NCI-H526 (cell line): ENCODE measurements at places on chromosomes 2 and 18.

- DNase-seq: no peak
These were observed 666.9 kb downstream of the XIRP2 start for GRCh38 chr2:167555098-167555720.

DNA sequence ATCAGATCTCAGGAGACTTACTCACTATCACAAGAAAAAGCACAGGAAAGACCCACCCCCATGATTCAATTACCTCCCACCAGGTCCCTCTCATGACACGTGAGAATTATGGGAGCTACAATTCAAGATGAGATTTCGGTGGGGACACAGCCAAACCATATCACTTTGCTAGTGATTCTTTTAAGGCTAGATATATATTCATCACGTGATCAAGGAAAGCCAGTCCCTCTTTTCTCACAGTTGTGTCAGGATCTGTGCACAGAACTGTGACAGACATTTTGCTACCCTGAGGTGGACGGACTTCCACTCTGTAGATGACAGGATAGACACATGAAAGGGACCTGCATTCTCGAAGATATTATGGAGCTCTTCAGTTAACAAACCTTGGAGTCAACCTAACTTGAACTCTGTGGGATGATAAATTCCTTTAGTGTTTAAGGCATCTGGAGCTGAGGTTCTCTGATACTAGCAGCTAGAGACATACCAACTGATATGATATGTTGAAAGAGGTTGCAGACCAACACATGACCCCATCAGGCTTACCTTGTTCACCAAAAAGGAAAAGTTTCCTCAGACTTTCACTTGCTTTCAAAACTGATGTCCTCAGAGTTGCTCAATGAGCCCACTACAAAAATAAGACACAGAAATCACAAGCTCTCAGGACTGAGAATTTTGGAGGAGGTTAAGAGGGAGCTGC, 66.3 kb upstream of the SCG2 start:
- DNase-seq: no peak

DNA sequence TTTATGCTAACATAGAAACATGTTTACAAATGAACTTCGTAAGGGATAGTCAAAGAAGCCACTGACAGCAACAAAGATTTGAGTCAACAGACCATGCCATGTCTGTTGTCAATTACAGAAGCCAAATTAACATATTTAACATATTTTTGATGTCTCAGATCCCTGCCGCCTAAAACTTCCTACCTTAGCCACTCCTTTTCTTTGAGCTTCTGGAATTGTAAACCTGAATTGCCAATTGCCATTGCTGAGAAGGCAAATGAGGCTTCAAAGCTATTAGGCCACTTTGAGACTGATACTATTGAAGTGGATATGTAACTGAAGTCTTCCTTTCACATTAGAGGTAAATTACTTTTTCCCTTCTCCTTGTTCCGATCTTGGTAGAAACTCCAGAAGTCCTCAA, 66.0 kb upstream of the DSEL start:
- DNase-seq: no peak

GRCh38 chr2:71102981-71103681, 26.9 kb downstream of the MCEE start:
- DNase-seq: no peak

DNA sequence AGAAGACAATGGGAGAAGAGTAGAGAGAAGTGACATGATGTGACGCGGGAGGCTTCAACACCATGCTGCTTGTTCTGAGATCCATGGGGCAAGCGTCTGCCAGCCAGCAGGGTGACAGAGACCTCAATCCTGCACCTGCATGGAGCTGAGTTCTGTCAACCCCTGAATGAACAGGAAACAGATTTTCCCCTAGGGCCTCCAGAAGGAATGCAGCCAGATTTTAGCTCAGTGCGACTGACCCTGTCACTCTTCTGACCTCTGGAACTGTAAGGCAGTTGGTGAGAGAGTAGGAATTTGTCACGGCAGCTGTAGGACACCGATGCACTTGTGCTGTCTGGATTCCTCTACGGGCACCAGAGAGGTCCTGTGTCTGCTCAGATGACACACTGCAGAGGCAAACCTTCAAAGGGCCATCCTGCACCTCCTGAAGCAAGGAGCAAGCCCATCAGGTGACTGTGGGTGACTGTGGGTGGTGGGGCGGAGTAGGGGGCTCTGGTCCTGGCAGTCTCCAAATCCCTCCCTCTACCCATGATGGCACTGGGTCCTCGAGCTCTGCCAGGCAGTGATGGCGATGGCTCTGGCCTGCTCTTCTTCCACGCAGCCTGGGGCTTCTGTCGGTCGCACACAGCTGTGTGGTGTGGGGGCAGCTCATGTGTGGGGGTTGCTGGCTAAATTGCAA, 194.3 kb upstream of the TWIST2 start:
- DNase-seq: no peak

GRCh38 chr2:217573571-217573970, 429.2 kb downstream of the TNS1 start:
- no peak for DNase-seq

DNA sequence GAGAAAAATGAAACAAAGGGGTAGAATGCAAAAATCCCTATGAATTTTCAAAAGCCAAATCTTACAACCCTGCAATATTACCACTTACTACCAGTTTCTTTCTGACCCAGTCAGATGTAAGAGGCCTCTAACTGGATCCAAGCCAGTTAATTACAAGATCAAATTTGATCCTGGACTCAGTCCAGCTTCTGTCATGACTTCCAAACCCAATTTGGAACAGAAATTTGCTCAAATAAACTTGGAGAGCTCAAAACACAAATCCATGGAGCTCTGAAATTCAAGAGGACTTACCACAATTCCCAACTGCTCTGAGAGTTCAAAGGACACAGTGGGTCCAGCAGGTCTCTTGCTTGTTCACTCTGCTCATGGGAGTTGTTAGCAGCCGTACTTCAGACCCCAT, 1271.7 kb upstream of the SLC39A10 start:
- DNase-seq: no peak

DNA sequence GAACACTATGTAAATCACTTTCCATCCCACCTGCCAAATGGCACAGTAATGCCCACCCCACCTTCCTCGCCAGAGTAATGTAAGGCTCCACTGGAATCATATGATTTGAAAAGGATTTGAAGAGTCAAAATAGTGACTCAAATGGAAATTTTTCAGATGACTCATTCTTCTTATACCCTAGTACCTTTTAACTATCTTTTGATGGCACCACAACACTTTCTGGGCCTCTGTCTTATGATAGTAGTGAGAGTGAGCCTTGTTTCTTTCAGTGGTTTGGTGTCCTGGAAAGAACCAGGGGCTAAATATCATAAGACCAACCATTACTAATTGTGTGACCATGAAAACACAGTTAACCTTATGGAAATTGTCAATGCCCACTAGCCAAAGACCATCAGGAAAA, 235.4 kb upstream of the SLC14A2 start:
- no peak for DNase-seq

GRCh38 chr2:136651456-136652010, 113.8 kb upstream of the THSD7B start:
- DNase-seq: no peak

GRCh38 chr18:50009773-50010335, 185.1 kb downstream of the MYO5B start:
- peak; percentile 82 for DNase-seq

GRCh38 chr18:34911661-34912384, 129.4 kb upstream of the MAPRE2 start:
- DNase-seq: no peak

DNA sequence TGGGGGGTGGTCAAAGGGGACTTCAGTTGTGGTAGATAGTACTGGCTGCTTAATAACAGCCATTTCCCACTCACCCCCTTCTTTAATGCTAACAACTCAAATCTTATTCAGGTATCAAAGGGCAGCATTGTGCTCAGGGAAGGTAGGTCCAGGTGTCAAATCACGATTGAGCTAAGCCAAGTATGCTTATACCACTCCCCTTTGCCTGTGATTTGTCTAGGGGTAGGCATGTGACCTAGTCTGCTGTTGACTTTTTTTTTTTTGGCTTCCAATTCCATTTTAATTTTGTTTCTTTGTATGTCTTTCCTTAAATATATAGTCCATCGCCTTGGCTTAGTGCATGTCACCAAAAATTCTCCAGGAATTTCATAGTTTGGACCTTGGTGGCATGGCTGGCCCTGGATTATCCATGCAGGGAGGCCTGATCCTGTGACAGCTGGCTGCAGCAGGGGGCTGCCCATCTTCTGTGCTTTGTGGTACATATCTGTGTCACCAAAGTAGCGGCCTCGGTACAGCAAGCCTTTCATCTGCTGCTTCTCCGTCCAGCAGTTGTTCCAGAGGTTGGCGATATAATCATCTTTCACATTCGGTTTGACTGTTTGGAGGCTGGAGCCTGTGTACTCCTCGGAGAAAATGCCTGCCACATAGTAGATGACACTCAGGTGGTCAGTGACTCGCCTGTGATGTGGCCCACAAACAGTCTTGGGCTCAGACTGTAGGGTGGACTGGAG, 68.1 kb upstream of the SPRED2 start:
- no peak for DNase-seq

- DNase-seq: peak; percentile 60
These were observed 271.8 kb upstream of the FANCL start for GRCh38 chr2:58512878-58513277.

GRCh38 chr2:231810905-231811304, 24.7 kb downstream of the COPS7B start:
- no peak for DNase-seq

- no peak for DNase-seq
These were observed 16.0 kb upstream of the CATIP start for GRCh38 chr2:218340656-218341055.

GRCh38 chr2:133579274-133579673, 11.0 kb upstream of the NCKAP5 start:
- DNase-seq: no peak

- no peak for DNase-seq
These were observed 74.0 kb downstream of the NRXN1 start for GRCh38 chr2:50957896-50958295.
